ENCODE measurements at places on chromosomes 13 and 19.

- DNase-seq, result no peak
These were observed 82.6 kb upstream of the FARP1 start for GRCh38 chr13:98060282-98060681.

GRCh38 chr19:57648331-57649003 is 15.5 kb downstream of the ZNF211 start:
- DNase-seq, result peak; percentile 86

DNA sequence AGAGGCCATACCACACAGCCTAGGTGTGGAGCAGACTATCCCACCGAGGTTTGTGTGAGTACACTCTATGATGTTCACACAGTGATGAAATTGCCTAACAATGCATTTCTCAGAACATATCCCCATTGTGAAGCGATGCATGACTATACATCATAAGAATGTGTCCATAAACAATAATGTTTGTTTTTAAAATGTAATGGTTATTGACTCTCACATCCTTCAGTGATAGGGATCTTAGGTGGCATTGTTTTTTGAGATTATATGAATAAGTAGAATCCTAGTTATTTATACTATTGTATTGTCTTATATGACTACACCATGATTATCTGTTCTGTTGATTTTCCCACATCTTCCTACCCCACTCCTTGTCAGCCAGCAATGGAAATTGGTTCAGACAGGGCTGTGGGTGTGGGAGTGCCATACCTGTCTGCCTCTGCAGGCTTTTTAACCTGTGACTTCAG is 13.6 kb downstream of the CCNA1 start:
- DNase-seq, result no peak

- no peak for DNase-seq
These were observed 52.9 kb downstream of the NDFIP2 start for GRCh38 chr13:79533781-79534400.

DNA sequence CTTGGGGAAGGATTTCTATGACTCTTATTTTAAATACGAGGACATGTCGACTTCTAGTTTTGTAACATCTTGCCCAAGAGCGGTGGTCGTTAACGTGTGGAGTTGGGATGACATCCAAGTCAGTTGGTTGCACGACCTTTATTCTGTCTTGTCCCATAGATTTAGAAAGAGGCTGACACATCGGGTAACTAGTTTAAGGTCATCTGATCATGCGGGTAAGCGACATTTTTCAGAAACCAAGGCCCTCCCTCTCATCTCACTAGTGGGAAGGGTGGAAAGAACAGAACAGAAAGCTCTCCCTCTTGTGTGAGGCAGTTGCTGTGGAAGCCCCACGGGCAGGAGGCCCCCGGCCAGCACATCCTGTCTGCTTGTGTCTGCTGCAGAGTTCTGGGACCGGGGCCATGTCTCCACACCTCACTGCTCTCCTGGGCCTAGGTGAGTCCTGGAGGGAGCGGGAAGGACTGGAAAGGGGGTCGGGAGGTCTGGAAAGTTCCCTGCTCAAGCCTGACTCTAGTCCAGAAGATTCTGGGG is at the start of gene LAIR2:
Gene LAIR2, plus strand, starts transcription at position 314 of the 531 bp plus-strand sequence. Its CDS starts 88 bp downstream, at position 402.
- DNase-seq, result peak; percentile 8

Data from COR-L47 (cell line).